ENCODE measurements at places on chromosomes 13 and 19. TPM values are rescaled to one million over a fixed set of nuclear protein-coding genes. Genes with fewer than 3 reads are reported as not detected.

SCN1B gene
- total RNA-seq, result 2.0 TPM

ZNF132 gene
- total RNA-seq, result 6.1 TPM

FBXO27 gene
- total RNA-seq, result 0.54 TPM

PMIS2 gene
- not detected for total RNA-seq

GRCh38 chr19:33819880-33820781 lies 23.5 kb downstream of the KCTD15 start:
- peak; percentile 85 for DNase-seq

GRCh38 chr19:4373601-4374497 lies 26.5 kb downstream of the SH3GL1 start:
- peak; percentile 74 for DNase-seq

DNA sequence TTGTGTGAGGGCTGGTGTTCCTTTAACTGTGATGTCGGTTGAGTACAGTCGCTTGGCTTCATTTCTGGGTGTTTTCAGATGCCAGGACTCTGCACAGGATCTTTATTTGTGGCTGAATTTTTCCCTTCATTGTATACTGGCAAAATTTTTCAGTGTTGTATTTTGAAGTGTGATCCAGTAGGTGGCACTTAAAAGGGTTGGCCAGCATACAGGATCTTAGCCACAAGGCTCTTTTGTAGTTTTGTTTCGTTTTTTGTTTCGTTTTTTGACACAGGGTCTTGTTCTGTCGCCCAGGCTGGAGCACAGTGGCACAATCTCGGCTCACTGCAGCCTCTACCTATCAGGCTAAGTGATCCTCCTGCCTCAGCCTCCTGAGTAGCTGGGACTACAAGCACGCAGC lies 8.7 kb downstream of the FCAR start:
- DNase-seq, result no peak

DNA sequence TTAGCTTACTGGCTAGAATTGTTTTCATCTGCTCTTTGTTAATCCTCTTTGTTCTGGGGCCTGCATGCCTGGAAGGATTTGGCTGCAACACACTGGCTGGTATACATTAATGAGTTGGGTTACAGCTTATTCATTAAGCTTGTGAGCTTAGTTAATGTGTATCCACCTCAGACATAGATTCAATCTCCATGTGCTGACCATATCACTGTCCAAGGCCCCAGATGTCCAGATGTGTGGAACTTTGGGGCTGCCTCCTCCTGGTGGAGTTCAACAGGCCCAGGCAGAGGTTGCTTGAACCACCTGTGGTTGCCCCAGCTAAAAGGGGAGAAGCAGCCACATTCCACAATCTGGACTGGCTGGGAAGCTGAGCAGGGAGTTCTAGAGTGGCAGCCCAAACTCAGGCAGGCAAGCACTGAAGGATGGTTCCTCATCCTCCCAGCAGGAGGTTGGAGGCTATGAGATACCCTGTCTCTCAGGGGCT lies 5.4 kb downstream of the DIAPH3 start:
- DNase-seq, result no peak

DNA sequence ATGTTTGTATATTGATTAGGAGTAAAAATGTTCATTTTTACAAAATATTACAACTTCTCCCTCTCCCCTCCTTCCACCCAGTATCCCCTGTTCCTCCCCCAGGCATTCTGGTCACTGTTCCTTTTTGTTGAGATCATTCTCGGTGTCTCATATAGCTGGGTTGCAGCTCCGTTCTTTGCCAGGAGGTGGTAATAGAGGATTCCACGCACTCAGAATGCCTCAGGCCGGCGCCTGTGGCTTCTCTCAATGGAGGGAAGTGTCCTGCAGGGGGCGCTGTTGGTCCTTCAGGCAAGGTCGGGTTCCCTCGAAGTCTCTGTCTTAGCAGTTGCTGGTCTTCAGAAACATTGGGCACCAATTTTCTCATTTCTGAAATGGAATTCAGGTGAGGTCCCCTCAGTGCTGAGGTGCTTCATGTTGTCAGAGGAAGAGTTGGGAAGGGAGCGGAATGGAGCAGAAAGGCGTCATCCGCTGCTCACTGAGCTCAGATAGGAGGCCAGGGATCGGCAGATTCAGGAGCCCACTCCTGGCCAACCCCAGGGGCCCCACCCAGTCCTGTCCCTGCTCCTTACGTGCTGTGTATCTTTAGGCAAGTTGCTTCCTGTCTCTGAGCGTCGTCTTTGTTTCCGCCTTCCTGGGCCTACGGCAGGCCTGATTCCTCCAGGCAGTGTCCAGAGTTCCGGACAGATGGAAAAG lies 10.3 kb upstream of the GARIN5A start:
- peak; percentile 43 for DNase-seq

- peak; percentile 34 for DNase-seq
These were observed 38.9 kb downstream of the TEX29 start for GRCh38 chr13:111359237-111359915.

DNA sequence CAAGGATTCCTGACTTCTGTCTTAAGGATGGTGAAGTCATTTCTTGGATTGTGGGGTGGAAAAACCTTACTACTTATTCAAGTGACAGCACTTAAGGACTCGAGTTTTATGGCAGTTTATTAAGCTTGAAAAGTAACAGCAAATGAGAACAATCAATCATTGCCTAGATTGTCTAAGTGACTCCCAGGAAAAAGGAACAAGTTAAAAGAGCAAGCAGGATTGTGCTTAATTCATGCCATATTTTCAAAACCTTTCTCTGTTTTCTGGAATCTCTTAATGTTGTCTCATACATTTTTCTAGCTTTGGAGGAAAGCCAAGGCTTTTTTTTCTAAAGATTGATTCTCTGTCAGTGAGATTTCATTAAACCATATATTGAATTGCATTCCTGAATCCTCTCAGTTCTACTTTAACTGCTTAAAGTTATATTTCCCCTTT lies 236.2 kb upstream of the HTR2A start:
- DNase-seq, result no peak

DNA sequence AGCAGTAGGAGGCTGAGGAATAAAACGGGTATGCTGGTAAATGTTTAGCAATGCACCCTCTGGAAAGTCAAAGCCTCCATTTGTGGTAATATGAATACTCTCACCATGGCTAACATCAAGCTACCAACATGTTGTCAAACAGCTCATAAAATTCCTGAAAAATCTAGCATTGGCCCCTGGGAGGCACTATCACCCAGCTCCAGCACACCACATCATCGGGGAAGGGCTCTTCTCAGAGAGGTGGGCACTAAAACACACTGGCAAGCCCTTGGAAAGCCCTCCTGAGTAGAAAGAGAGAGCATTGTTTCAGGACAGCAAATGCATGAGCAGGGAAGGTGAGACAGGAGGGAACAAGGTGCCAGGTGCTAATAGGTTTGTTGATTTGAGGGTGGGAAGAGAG lies 53.9 kb upstream of the FLT1 start:
- DNase-seq, result no peak

DNA sequence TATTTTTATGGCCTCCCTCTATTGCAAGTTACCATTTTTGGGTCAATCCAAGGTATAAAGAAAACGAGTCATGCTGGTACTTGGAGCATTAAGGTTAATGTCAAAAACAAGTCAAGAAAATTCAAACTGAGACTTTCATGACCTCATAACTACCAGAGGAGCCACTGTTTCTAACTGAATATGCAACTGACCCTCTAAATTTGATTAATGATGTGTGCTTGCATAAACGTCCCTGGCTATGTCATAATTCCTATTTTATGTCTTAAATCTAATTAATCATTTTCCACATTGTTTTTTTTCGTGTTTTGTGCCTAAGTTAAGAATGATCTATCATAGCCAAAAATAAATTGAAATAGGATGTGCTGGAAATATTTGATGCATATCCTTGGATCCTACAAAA lies 396.7 kb upstream of the GPC6 start:
- no peak for DNase-seq

GRCh38 chr19:55546822-55547614 lies 1.7 kb upstream of the SBK3 start:
- peak; percentile 79 for DNase-seq

DNA sequence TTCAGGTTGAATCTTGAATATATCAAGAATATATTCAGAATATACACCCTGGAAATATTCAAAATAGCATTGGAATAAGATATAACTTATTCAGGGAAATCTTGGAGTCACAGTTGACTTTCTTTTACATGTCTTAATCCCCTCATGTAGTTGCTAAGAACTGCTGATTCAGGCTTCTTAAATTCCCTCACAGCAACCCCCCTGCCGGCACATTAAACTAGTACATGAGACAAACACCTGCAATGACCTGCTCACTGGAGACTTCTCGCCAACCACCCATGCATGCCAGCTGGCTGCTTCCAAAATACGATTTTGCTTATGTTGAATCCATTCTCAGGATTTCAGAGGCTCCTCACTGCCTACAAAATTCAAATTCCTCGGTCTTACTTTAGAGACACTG lies 997.1 kb downstream of the EFNB2 start:
- DNase-seq, result no peak

GRCh38 chr13:21237081-21237480 lies 60.6 kb downstream of the MRPL57 start:
- no peak for DNase-seq

DNA sequence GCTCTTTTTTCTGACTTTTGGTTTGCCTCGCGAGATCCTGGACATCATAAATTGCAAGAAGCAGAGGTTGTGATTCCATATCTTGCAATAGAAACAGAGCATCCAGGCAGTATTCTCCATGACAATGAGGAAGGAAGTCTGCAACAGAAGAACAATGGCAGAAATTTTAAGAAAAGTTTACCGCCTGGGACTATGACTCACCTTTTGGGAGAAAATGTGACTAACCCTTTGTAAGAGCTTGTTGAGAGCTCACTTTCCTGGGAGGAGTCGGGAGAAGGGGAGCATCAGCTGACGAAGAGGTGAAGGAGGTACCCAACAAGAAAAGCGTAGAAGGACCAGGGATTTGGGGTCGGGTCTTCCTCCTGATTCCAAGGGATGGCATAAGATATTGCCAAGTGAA lies 34.3 kb upstream of the TNFSF11 start:
- peak; percentile 41 for DNase-seq

DNA sequence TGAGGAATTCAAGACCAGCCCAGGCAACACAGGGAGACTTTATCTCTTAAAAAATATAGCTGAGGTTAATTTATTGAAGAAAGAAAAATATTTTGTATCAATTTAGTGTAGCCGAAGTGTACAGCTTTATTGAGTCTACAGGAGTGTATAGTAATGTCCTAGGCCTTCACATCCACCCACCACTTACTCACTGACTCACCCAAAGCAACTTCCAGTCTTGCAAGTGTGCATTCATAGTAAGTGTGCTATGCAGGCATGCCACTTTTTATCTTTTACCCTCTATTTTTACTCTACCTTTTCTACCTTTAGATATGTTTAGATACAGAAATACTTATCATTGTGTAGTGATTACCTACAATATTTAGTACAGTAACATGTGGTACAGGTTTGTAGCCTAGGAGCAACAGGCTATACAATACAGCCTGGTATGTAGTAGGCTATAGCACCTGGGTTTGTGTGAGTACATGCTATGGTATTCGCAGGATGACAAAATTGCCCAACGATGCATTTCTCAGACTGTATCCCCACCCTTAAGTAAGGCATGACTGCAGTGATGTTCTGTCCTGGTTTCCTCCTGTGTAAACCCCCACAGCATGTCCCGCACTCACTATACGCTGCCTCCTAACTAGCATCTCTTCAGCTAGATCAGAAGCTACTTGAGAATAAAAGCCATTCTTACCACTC lies 15.3 kb upstream of the ATP12A start:
- DNase-seq, result peak; percentile 85

DNA sequence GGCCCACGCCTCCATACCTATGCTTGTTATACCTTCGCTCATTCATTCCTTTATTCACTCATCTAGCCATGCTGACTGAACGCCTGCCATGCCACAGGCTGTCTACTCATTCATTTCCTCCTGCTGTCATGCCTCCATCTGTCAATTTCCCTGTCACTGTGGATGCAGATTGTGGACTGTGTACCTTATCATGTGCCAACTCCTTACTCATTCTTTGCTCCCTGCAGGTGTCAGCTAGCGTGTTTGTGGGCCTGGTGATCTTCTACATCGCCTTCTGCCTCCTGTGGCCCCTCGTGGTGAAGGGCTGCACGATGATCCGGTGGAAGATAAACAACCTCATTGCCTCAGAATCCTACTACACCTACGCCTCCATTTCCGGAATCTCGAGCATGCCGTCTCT lies 4.1 kb upstream of the PSMD8 start:
- no peak for DNase-seq

GRCh38 chr13:104014803-104015645 lies 948.8 kb upstream of the SLC10A2 start:
- no peak for DNase-seq

- peak; percentile 92 for DNase-seq
These were observed 56.8 kb downstream of the THSD1 start for GRCh38 chr13:52348983-52349780.

DNA sequence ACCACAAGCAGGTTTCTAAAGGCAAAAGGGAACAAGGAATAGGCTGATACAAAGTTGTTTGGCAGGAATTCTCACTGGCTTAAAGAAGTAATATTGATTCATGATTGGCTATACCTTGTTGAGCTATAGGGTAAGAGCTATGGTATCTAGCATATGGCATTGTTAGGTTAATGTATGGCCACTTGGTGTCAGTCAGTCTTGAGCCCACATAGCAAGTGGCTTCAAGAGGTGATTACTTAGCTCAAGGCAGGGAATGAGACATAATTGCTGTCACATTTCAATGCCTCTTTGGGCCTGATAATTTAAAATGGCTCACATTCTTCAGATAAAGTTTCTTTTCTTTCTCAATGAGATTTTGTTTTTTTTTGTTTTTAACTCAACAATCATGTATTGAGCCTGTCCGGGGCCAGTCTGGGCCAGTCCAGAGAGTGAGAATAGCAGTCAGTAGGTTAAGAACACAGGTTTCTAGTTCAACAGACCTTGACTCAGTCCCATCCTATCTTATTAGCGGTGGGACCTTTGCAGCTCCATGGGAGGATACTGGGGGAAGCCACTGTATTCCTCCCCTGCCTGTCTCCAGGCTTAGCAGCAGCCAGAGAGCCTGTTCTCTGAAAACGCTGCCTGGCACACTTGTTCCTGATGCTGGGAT lies 45.8 kb upstream of the RCBTB2 start:
- no peak for DNase-seq

Data from GM23248 (cell line).